ENCODE measurements at places on chromosomes 12 and 14. TPM values are rescaled to one million over a fixed set of nuclear protein-coding genes. Genes with fewer than 3 reads are reported as not detected.

Gene PTPRB
- 38.7 TPM for total RNA-seq

DNA sequence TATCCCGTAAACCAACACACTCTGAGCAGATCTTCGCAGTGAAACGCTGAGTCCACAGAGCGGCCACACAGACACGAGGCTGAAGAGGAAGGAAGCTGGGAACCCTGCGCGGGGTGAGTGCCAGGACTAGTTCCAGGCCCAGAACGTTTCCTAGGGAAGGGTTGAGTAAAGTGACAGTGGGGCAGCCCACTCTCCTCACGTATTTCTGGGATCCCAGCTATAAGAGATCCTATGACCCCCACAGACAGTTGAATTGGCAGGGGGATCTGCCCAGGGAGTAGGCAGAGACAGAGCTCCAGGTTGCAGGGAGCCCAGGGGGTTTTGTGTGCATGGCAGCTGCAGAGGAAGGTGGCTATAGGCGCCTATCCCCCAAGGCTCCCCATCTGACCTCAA, 51.1 kb downstream of the GTF2A1 start:
- peak; percentile 77 for DNase-seq

- no peak for DNase-seq
These were observed 69.2 kb upstream of the ETV6 start for GRCh38 chr12:11580125-11580751.

DNA sequence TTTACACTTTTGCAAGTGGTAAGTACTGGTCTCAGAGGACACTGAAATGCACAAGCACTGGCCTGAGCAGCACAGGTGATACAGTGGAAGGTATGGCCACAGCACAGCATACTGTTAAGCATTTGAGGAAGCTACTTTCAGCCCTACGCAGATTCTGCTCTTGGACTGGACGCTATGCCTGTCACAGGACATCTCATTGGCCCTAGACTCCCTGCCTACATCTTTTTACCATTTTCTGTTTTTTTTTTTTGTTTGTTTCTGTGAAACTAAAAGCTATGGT, 144.2 kb upstream of the ABCD2 start:
- DNase-seq, result no peak
